Astrocyte of the spinal cord (primary cell): ENCODE measurements at places on chromosomes 3 and 15.

GRCh38 chr3:44893097-44893496 is 18.7 kb downstream of the TGM4 start:
- peak; percentile 77 for DNase-seq

- DNase-seq = no peak
These were observed 55.0 kb upstream of the HRH1 start for GRCh38 chr3:11099306-11099705.

- no peak for DNase-seq
These were observed 1.0 kb downstream of the DCBLD2 start for GRCh38 chr3:98900265-98901118.

GRCh38 chr3:21533002-21533401 is 218.0 kb downstream of the ZNF385D start:
- no peak for DNase-seq

DNA sequence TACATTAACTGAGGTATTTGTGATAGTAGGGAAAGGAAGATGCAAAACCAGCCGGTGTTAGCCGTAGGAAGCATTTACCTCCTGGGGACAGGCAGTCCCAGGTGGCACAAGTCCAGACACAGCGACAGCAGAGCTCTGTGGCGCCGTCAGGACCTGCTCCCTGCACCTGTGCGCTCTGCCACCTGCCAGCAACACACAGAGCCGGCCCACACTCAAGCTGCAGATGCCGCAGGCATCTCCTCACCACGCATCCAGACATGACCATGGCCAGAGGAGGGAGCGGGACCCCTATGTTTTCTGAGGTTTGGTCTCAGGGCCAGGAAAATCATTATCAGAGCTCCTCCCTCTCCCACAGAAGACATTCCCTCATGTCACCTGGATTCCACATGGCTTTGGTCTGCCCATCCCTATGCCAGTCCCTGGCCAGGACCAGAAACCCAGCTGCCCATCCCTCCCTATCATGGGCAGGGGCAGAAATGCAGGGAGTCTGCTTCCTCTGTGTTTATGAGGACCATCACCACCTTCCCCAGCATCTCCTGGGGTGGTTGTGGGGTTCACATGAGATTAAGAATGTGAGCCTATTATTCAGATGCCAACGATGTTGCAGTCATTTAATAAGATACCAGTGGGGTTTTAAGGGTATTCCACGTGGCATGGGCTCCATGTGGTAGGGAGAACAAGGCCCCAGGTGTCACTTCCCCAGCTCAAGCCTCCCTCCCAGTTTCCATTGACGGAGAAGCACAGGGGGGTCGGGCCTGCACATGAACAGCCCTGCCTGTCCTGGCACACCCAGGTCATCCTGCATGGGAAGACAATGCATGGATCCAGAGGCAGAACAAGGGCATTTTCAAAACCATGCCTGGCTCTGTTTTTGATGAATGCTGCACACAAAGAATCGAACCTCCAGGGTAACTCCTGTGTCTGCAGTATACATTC is 251.1 kb downstream of the OCA2 start:
- no peak for DNase-seq

GRCh38 chr15:78767331-78767951 is 43.8 kb downstream of the ADAMTS7 start:
- DNase-seq = no peak

DNA sequence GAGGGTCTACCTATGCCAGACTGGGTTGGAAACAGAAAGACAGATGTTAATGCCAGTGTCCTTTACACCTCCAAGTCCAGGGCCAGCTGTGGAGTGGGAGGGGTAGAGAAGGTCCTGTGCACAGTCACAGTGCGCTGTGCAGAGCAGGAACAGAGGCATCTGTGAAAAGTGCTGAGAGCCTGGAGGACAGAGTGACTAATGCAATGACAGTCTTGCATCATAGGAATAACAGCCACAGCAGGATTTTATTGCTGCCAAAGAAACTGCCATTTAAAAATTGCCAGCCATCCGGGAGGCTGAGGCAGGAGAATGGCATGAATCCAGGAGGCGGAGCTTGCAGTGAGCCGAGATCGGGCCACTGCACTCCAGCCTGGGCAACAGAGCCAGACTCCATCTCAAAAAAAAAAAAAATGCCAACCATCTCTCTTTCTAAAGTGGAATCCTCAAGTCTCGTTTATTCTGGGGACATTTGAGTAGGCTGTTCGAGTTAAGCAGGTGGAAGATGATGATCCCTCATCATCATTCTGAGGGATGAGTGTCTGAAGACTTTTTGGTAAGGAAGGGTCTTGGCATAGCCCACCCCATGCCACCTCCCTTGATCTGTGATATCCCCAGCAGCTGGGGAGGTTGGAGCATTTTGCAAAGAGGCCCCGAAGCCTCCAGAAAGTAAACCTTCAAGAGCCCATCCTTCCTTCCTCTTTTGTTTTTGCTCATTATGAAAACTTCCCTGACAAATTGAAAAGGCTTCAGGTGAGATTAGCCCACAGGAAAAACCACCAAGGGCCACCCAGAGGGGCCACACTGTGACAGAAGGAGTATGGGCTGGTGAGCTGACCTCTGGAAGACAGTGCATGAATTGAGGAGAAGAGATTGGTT is 7.7 kb downstream of the CCR2 start:
- no peak for DNase-seq

- peak; percentile 81 for DNase-seq
These were observed 617.4 kb downstream of the CADM2 start for GRCh38 chr3:85576091-85576690.

GRCh38 chr3:60294181-60294580 is 957.1 kb downstream of the FHIT start:
- DNase-seq = peak; percentile 65

- no peak for DNase-seq
These were observed 319.9 kb upstream of the GBE1 start for GRCh38 chr3:82081351-82081750.

GRCh38 chr3:20240154-20240883 is 54.3 kb upstream of the SGO1 start:
- no peak for DNase-seq

DNA sequence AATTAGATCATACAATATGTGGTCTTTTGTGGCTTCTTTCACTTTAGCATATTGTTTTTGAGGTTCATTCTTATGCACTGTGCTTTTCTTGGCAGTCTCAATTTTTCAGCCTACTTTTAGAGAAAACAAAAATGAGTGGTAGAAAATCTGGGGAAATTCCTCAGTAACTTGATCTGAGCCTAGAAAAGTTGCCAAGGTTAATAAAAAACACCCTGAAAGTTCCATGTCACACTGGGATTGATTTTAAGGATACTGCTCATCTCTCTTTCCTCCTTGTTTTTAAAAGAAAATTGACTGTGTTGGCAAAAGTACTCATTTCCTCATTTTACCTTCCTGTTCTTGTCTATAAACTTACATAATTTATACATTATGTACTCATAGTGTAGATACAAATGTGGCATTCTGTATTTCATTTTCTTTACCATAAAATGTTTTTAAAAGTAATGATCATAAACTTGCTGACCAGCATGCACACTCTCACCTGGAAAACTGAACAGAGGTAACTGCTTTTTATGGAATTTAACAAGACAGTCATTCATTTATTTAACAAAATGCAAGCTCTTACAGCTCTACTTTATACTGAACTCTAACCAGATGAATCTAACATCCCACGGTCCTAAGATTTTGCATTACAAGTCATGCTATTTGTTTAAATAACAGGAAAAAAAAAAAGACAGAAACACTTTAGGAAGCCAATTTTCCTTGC is 28.6 kb upstream of the SH3BP5 start:
- peak; percentile 86 for DNase-seq

DNA sequence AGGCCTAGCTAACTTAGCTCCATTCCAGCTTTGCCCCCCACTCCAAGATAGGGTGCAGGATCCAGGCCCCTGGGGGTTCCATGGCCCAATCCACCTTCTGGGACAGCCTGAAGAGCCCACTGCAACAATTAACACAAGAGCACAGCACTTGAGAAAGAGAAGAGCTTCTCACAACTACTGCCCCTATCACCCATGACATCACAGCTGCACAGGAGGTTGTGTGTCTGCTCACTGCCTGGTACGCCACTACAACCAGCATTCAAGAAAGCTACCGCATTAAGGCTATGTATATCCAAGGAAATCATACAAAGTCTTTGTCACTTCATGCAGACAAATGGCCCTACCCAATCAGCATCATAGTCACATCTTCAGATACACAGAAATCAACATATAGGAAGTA is 62.0 kb downstream of the MYO5A start:
- DNase-seq = no peak

- no peak for DNase-seq
These were observed 15.4 kb upstream of the LARP6 start for GRCh38 chr15:70869346-70869745.

DNA sequence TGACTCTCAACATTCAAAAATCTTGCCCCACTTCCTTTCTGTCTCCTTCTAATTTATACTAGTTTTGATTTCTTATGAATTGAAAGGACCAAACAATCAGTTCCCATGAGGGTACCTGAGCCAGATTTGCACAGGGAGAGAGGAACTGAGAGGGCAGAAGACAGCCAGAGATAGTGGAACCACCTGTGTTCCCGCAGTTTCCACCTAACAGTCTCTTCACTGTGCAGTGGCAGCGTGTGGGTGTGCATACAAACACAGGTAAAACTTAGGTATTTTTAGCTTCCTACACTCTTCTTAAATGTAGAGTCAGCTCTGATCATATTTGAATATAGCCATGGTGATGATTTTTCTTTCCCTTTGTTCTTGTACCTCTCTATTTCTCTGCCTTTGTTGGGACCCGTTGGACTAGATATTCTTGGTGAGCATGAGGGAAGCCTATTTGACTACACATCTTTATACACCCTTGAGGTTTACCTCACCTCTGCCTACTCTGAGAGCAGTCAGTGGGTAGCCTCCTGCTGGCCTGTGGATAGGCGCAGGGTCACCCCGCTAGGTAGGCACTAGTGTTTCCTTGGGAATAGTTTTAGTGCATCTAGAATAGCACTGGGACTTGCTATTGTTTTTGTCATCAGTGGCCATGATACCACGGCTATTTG is 58.8 kb downstream of the MAP3K13 start:
- DNase-seq = no peak

DNA sequence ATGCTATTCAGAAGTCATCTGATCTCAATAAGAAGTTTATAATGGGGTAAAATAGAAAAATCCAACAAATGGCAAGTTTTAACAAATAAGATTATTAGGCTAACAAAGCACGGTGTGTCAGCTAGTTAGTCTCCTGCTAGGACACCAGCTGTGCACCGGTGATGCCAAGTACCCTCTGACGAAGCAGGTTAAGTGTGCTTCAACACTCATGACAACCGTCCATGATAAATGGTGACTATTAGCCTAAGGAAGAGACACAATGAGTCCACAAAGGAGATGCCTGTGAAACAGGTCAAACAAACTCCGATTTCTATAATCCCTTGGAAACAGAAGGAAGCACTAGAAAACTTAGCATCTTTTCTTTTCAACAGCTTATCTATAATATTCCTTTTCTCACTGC is 36.5 kb downstream of the ATP13A3 start:
- DNase-seq = no peak

- no peak for DNase-seq
These were observed 115.4 kb upstream of the RAD18 start for GRCh38 chr3:9078561-9079240.

DNA sequence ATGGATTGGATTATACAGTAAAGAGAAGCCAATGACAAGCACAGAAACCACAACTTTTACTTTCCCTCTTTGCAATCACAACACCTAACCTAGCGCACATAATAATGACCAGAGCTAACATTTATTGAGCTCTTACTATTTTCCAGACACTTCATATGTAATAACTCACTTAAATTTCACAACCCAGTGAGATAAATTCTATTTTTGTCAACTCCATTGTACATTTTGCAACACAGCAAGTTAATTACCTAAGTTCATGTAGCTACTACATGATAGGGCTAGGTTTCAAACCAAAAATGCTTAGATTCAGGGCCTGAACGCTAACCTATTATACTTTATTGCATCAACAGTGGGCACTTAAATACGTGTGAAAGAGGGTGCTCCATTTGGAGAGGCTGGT is 89.5 kb downstream of the GADL1 start:
- no peak for DNase-seq

DNA sequence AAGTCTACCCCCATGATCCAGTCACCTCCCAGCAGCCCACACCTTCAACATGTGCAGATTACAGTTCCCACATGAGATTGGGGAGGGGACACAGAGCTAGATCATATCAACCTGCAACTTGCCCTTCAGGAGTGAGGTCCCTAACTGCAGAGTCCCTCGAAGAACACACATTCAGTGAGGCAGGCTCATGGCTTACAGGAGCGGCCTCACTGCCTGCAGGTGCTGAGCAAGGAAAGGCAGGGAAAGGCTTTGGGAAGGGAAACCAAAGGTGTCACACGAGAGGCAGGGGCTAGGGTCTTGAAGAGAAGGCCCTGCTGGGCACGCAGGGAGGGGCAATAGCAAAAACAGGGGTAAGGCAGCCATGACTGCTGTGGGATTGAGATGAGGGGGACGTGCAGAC is 182.4 kb upstream of the CHRNA7 start:
- no peak for DNase-seq

- peak; percentile 60 for DNase-seq
These were observed 10.5 kb downstream of the SLC6A6 start for GRCh38 chr3:14412831-14413380.

GRCh38 chr3:153003441-153003840 is 158.6 kb upstream of the RAP2B start:
- DNase-seq = no peak

GRCh38 chr15:63998489-63998888 is 47.8 kb downstream of the DAPK2 start:
- DNase-seq = no peak

DNA sequence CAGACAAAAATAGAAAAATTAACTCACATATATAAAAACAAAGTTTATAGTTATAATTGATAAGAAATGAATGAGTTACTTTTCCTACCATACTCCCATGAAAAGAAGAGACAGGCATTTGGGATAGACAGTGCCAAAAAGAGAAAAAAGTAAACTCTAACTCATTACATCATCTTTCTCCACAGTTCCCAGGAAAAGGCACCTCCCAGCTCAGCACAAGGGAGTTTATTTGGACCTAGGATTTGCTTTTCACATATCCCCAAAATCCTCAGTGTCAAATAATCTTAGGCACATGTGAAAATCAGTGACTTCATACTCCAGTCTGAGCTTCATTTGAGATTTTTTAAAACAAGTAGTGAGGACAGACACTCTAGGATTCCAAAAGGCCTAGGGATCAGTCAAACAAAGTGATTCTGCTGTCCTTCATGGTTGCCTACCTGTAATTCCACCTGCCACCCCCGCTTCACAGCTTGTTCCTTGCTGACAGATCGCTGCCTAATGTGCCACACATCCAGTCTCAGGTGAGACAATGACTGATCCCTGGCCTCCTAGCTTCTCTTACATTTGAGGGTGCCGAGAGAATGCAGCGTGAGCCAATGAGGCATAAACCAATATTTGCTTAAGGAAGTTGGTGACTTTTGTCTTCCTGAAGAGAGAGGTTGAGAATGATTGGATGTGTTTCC is 573.7 kb downstream of the TBL1XR1 start:
- no peak for DNase-seq

- no peak for DNase-seq
These were observed 324.2 kb upstream of the ATP11B start for GRCh38 chr3:182469086-182469485.

GRCh38 chr15:71333839-71334238 is 218.6 kb downstream of the THSD4 start:
- DNase-seq = peak; percentile 76

GRCh38 chr15:56241374-56242105 is 2.1 kb downstream of the RFX7 start:
- DNase-seq = peak; percentile 27

- DNase-seq = no peak
These were observed 522.4 kb upstream of the NAALADL2 start for GRCh38 chr3:174336784-174337183.
